WTC11 (cell line): ENCODE measurements at places on chromosomes 1 and 21.

DNA sequence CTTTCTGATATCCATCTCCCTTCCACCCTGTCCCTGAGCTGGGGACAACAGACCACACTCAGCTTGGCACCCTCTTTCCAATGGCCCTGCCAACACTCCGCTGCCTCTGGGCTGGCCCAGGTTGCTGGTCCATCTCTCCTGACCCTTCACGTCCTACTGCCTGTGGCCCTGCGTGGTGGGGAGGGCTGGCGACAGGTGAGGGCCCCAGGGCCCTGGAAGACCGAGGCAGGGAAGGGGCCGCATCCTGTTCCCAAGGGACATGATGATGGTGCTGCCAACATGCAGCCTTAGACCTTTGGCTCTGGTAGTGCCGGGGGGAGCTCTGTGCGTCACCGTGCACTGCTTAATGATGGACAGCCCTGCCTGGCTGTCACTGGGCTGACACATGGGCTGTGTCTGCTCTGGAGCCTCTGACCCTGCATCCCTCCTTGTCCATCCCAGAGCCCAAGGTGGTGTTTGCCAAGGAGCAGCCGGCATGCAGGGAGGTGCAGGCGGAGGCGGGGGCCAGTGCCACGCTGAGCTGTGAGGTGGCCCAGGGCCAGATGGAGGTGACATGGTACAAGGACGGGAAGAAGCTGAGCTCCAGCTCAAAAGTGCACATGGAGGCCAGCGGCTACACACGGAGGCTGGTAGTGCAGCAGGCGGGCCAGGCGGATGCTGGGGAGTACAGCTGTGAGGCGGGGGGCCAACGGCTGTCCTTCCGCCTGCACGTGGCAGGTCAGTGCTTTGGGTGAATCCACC is 65.2 kb downstream of the OBSCN start:
- no peak for DNase-seq

- no peak for DNase-seq
Observed at GRCh38 chr1:27513958-27514357, 24.0 kb upstream of the WASF2 start.

DNA sequence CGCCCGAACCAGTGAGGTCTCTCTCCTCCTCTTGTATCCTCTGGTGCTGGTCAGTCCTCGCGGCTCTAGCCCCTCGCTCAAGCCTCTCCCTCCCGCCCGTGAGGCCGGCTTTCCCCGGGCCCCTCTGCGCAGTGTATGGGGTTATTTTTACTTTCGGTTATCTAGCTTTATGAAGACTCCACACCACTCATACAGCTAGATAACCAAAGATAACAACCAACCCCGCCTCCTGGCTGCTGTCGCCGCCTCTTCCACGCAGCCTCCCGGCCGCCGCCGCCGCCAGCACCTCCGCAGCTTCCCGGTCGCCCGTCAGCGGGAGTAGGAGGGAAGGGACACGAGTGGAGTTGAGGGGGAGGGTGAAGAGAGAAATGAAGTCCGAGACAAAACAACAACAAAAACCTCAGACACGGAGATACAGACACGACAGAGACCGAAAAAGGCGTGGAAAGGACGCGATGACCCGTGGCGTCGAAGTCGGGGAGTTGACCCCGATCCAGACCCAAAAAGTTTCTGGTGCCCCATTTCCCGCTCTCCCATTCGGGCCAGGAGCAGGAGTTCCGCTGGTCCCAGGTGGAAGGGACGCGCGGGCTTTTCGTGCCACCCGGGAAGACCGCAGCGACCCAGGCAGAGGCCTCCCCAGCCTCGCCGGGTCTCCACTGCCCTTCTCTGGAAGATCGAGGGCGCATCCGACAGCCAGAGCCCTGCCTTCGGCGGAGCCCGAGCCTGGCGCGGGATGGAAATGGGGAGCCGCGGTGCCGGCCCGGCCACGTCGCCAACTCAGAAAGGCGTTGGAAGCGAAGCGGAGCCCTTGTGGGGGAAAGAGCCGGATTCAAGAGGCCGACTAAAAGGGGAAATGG is 51.4 kb downstream of the RHBG start:
- DNase-seq, result peak; percentile 64

- DNase-seq, result peak; percentile 83
Observed at GRCh38 chr1:110106013-110106941, 6.0 kb upstream of the UBL4B start.

- no peak for DNase-seq
Observed at GRCh38 chr1:111596499-111596898, 23.1 kb upstream of the RAP1A start.

DNA sequence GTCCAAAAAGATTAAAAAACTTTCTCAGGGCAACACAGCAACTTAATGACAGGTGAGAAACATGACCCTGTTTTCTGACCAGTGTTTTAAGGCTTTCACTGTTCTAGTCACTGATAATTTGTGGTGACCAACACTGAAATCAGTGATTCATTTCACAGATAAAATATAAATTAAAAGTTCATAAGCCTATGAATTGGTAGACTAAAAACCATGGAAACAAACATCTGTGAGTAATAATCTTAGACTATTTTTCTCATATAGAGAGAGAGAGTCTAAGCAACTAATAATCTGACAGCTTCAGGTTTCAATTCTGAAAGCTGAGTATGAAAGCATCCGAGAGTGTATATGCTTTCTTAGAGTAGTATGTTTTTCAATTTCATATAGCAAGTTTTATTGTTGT is 536.9 kb downstream of the ADGRL2 start:
- DNase-seq, result no peak

GRCh38 chr1:169546087-169546995 is 39.9 kb downstream of the F5 start:
- DNase-seq, result peak; percentile 35

- no peak for DNase-seq
Observed at GRCh38 chr1:227033880-227034279, 93.8 kb downstream of the COQ8A start.

DNA sequence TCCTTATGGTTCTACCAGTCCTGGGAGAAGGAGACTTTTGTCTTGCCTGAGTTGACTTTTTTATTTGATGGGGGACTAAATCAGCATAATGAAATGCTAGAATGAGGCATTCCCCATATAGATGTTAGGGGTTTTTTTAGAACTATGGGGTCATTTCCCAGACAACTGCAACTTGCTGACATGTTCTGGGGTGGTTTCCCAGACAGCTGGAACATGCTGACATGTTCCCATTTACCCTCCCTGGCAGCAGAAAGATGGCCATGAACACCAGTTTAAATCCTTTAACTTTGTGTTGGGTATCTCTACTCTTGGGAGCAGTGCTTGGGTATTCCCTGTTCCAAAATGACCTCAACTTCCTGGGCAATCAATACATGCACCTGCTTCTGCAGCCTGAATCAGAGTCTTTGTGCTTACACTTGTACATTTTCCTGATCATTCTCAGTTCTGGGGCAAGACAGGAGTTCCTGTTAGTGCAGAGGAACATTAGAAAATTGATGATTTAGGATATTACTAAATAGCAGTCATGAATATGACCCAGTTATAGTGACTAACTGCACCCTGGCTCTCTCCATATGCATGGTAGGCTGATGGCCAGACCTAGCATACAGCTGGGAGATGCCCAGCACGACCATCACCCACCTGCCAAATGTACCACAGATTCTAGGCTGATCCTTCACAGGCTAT is 75.4 kb upstream of the CD5L start:
- DNase-seq, result no peak

DNA sequence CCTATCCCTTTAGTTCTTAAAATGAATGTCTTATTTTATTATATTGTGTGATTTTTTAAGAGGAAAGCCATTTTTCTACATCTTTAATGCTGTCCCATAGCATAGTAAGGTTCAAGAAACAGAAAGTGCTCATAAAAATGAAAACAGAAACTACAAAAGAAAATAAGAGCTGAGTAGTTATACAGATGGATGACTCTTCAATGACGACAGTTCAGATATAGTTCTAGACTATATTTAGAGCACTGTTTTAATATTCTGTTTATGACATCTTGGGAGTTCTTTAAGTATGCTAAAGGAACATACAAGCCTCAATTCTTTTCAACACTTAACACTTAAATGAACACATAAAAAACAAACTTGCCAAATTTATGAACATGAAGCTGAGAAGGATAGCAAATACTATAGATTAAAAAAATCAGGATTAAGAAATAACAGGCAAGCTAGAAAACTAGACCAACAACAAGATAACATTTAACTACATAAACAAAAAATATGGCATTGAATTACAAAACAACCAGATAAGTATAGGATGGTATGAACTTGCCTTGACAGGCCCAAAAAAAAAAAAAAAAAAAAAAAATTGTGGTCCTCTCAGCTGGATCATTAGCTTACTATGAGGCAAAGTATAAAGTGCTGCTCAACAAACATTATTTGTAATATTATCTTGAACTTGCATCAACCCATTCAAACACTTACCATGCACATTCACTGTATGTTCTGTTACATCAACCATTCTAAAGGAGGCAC is 87.9 kb downstream of the ZZZ3 start:
- no peak for DNase-seq

DNA sequence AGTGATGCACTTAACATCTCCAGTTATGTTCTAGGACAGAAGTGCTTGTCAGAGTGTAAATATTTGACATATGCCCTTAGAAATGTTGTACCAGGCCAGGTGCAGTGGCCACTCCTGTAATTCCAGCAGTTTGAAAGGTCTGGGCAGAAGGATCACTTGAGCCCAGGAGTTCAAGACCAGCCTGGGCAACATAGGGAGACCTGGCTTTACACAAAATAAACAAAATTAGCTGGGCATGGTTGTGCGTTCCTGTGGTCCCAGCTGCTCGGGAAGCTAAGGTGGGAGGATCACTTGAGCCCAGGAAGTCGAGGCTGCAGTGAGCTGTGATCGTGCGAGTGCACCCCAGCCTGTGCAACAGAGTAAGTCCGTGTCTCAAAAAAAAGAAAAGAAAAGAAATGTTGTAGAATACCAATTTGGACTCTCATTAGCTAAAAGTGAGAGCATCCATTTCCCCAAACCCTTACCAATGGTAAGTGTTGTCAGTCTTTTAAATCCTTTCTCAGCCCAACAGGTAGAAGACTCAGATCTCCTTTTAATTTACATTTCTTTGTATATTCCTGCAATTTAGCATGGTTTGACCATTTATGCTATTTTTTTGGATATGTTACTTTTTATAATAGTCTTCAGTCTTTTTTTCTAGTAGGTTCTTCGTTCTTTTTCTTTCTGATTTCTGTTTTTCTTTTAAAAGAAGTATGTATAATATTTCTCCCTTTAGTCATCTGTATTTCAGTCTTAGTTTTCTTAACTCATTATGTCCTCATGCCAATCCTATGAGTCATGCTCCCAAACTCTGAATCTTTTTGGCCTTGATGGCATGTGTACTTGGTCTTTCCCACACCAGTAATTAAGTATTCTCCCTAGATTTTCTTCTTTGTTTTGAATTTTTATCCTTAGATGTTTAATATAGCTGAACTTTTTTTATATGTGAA is 74.4 kb downstream of the CAMTA1 start:
- DNase-seq, result no peak

- DNase-seq, result no peak
Observed at GRCh38 chr1:205422993-205423642, 1.3 kb upstream of the LEMD1 start.

GRCh38 chr1:39965044-39965443 is 10.1 kb downstream of the MFSD2A start:
- DNase-seq, result no peak

- DNase-seq, result no peak
Observed at GRCh38 chr1:16349847-16350406, 2.4 kb downstream of the FBXO42 start.

DNA sequence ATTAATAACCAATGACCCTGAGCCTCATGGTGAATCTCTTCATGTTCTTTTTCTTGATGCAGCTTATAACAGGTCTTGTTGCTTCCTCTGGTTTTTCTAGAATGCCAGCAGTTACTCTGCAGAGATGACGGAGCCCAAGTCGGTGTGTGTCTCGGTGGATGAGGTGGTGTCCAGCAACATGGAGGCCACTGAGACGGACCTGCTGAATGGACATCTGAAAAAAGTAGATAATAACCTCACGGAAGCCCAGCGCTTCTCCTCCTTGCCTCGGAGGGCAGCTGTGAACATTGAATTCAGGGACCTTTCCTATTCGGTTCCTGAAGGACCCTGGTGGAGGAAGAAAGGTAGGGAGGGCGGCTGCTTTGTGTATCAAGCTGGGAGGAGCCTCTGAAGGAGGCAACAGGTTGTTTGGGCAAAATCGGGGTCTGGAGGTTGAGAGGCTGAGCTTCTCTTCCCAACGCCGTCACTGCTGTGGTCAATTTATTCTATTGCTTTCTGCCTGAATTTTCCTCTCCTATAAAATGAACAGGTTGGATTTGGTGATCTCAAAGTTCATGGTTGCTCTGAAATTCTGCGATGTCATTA is 6.7 kb downstream of the ABCG1 start:
- DNase-seq, result no peak

GRCh38 chr1:156767879-156768604 is 707 bp downstream of the PRCC start:
- peak; percentile 72 for DNase-seq

DNA sequence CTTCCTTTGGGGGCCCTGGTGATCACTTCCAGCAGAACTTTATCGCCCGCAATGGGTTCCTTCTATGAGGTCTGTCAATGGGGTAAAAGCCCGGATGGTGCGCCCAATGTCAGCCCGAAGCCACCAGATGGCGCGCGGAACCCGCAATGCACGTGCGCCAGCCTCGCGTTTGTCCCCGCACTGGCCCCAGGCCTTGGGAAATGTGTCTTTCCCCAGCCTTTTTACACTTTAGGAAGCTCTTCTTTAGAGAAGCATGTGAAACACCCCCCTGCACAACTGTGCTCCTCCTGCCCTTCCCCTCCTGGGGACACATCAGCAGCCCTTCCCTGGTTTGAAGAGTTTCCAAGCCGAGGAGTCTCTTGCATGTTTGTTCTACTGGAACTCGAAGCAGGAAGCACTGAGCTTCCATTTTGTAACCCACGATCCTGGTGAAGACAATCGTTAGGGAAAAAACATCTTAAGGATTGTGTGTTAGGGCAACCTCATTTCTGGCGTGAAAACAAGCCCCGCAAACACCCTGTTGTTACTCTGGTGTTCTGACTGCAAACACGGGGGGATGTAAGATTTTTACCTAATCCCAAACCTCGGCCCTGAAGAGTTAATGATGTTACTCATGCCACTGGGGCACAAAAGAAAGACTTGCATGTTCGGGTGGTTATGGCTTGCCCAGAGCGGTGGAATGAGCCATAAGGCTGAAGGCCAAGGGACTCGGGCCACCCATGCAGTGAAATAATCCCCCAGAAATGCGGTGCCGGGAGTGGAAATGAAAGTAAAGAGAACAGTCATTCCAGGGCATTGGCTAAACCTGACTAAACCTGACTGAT is 20.4 kb upstream of the TARBP1 start:
- peak; percentile 91 for DNase-seq

- no peak for DNase-seq
Observed at GRCh38 chr21:39805983-39806382, 61.0 kb downstream of the IGSF5 start.

- peak; percentile 52 for DNase-seq
Observed at GRCh38 chr21:36700971-36701755, 2.2 kb downstream of the SIM2 start.

- DNase-seq, result peak; percentile 59
Observed at GRCh38 chr1:66503841-66504470, 30.0 kb upstream of the SGIP1 start.

DNA sequence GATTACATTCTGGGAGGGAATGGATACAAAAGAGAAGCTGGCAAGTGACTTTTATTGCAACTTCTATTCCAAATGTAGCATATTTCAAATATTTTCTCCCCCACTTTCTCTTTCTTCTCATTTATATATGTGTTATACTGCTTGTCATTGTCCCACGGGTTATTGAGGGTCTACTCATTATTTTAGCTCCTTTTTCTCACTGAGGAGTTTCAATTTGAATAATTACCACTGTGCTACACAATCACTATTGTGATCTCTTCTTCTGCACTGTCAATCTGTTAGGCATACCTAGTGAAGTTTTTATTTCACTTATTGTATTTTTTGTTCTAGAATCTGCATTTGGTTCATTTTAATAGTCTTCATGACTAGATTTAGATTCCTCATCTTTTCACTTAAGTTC is 339.7 kb downstream of the PTPRC start:
- no peak for DNase-seq

GRCh38 chr1:223730479-223731132 is 18.3 kb downstream of the CAPN2 start:
- no peak for DNase-seq
